HT-29 (cell line): ENCODE measurements at places on chromosomes 13 and 19.

- no peak for DNase-seq
These were observed 73.0 kb downstream of the ANKRD10 start for GRCh38 chr13:110841846-110842245.

GRCh38 chr13:111451402-111451801 is 131.0 kb downstream of the TEX29 start:
- no peak for DNase-seq

- DNase-seq, result no peak
These were observed 122.8 kb downstream of the CRYL1 start for GRCh38 chr13:20402881-20403280.

- no peak for DNase-seq
These were observed 289.9 kb downstream of the DIAPH3 start for GRCh38 chr13:59873856-59874255.
